Brain (organoid and tissue), 16 donors: ENCODE measurements at places on chromosomes 2 and 18.

GRCh38 chr2:206218156-206218555 lies 56.3 kb upstream of the ZDBF2 start:
- DNase-seq: peak; percentile 63

DNA sequence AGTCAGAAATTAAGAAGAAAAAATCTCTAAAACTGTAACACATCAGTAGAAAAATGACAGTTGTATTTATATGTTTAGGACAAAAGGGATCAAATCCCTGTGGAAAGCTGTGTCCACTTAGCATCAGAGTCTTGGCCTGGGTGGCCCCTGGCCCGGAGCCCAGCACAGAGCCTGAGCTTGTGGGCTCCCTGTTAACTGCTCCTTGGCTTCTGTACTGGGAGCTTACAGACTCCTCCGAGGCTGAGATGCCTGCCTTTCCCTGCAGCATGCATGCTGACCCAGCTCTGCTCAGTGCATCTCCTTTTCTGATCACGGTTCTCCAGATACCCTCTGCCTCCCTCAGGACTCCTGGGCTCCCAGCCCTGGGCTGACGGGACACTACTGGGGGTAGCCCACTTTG lies 98.1 kb downstream of the DCDC2C start:
- no peak for DNase-seq

GRCh38 chr2:14619441-14619840 lies 13.1 kb upstream of the LRATD1 start:
- DNase-seq: no peak

DNA sequence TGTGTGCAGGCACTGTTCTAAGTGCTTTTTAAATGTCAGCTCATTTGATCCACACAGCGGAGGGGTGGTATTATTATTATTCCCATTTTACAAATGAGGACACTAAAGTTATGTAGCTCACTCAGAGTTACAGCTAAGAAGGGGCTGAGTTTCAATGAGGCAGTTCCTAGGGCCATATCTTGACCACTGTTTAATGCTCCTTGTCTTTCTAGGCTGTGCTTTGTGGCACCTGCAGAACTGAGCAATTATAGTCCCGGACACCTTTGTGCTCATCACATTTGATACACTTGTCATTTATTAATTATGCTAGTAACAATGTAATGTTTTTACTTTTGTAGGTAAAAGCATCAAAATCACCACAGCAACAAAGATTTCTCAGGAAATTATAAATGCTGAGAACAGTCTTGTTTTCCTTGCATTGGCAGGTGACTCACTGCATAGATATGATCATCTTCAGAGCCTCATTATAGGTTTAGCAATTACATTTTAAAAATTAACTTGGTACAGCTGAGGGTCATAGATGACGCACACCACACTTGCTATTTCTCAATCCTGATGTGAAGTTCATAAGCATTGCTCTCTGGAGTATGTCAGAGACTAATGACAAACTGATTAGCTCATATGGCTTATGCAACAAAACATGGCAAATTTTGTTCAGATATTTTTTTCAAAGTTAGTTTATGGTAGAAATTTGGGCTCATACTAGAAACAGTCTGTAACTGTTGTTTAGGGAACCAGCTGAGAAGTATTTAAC lies 366.8 kb downstream of the TGIF1 start:
- no peak for DNase-seq

DNA sequence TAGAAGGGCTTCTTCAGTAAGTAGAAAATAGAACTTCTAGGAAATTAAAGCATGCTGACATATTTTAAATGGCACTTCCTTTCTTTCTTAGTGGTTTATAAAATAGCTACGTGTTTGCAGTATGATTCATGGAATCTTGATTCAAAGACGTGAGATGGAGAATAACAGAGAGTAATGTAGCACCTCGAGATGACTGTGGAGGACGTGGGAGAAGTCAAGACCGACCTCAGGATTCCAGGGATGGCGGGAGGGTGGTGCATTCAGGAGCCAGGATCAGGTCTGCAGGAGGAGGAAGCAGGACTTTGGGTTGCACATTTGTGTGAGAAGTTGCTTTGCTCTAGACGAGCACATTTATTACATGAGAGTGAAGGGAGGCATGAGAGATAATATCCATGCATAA lies 56.0 kb downstream of the DCDC2C start:
- DNase-seq: no peak

DNA sequence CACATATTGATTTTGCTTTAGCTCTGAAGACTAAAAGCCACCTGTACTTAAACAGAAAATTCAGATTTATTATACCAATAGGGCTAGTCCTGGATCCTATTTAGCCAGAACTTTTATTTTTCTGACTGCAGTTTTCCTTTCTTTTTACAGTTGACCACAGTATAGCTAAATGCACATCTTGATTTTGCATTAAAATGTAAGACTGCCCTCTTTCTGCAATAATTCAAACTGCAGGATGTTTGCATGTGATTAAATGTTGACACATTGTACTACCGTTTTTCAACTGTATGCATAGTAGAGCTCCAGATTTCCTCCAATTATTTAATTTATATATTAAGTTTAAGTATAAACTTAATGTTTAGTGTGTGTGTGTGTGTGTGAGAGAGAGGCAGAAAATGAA lies 1262.9 kb downstream of the SUCLG1 start:
- DNase-seq: peak; percentile 64

DNA sequence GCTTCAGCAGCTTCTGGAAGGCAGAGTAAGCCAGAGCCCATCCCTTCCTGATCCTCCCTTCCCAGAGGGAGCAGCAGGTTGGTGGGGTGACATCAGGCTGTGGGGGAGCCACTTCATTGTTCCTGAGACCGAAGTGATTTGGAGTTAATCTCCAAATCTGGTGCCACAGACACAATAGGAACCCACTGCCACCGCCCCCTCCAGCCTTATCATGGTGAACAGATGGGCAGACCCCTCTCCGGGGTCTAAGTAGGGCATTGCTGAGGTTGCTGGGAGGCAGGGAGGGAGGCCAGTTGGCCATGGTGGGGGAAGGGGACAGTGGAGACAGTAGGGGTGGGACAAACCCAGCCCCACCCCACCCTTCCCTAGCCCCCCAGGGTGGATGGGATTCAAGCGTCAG lies 25.6 kb upstream of the SLC35F6 start:
- DNase-seq: no peak

- DNase-seq: no peak
Measured at GRCh38 chr2:152240559-152241231, 65.1 kb upstream of the STAM2 start.

DNA sequence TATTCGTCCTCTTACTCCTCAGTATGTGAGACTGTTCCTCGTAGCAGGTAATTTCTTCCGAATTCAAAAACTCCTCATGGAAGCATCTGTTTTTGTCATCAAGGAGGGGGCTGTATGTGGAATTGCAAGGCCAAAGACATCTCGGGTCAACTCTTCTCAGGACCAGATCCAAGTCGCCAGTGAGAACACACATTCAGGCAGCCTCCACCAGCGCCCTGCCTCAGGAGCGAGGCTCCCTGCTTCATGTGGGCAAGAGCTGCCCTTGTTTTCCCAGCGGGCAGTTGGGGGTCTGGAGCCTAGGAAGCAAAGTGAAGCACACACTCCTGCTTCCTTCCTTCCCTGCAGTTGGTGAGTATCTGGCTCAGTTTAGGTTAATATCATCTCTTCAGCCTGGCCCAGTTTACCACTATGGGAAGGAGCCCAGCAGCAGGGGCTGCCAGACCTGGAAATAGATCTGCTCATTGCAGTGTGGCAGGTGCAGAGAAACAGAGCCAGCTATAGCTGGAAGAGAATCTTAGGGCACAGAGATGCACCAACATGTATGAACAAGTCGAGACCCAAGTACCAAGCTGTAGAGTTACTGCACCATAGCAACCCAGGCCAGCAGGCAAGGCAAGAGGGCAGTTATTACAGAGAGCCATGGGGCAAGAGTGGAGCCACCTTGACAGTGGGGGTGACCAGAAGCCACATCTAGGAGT lies 25.3 kb downstream of the TMEM127 start:
- DNase-seq: peak; percentile 2

- DNase-seq: peak; percentile 57
Measured at GRCh38 chr18:58117786-58118403, 73.9 kb downstream of the NEDD4L start.

GRCh38 chr2:6932828-6933227 lies 15.6 kb downstream of the RNF144A start:
- DNase-seq: no peak

- DNase-seq: no peak
Measured at GRCh38 chr2:37100054-37100453, 15.7 kb downstream of the GPATCH11 start.

DNA sequence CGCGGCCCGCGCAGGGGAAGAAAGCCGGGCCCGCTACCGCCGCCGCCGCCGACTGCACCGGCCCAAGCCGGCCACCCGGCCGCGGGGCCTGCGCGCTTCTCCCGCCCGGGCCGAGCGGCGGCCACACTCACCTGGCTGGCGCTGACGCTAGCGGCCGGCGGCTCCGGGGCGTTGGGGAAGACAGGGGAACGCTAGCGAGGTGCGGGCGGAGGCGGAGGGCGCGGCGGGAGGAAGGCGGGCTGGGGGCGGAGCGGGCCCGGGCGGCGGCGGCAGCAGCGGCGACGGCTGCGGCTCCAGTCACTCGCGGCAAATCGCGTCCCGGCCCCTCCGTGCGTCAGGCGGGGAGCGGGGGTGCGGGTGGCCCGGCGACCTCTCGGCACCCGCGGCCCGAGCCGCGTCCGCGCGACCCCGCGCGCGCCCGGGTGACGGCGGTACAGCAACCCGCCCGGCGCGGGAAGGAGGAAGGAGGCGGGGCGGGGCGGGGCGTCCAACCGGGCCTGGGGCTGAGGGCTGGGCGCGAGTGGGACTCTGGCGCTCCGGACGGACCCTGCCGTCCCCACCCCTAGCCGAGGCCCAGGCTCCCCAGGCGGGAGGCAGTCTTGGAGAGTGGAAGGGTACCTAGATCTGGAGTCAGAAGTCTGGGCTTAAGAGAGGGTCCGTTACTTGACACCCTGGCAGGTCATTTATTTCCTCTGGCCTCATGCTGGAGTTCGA lies at the start of gene SESTD1:
SESTD1 (minus strand) TSS at position 465 of the 714 bp plus-strand sequence. CDS start 72,991 bp downstream, outside the sequence.
- DNase-seq: peak; percentile 49

DNA sequence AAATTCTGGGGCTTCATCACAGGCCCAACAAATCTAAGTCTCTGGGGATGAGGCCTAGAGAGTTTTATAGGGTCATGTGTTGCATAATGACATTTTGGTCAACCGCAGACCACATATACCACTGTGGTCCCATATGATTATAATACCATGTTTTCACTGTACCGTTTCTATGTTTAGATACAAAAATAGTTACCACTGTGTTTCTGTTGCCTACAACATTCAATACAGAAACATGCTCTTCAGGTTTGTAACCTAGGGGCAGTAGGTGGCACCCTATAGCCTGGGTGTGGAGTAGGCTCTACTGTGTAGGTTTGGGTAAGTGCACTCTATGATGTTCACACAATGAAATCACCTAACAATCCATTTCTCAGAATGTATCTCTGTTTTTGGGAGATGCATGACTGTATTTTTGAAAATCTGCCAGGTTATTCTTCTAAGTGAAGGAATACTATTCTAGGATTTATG lies 485.2 kb downstream of the PTPRM start:
- no peak for DNase-seq

DNA sequence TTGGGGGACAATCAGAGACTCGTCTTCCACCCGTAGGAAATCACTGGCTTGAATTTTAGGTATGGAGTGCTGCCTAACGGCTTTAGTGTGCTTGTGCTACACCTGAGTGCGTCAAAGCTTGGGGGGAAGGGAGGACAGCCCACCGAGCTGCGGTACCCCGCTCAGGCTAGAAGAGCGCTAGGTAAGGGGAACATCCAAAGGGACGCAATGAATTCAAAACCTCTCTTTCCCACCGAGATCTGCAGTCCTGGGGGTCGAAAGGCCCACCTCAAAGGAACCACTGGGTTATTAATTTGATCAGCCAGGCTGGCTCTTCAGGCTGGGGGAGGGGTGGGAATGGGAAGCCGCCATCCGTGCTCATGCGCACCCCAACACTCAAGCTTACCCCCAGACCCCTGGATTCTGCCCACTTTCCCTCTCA lies 2.7 kb downstream of the EPHA4 start:
- DNase-seq: peak; percentile 37

GRCh38 chr2:5950736-5951135 lies 258.6 kb downstream of the SOX11 start:
- DNase-seq: no peak

DNA sequence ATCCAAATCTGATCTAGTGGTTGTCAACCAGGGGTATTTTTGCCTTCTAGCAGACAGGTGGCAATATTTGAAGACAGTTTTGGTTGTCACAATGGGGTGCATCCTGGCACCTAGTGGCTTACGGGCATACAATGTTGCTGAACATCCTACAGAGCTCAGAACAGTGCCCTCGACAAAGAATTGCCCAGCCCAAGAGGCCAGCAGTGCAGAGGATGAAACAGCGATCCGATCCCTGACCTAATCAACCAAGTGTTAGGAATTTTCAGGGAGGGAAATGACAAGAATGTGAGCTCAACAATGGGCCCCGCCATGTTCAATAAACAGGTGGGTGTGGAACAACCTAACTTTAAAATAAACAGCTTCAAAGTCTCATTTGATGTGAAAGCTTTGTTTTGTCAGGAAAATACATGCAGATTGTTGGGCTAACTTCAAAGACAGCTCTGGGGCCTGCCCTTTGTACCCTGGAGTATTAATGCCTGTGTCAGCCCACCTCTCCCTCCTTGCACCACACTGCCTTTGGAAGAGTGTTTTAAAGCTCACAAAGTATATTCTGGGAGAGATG lies 22.5 kb upstream of the SCYGR5 start:
- DNase-seq: no peak

- DNase-seq: no peak
Measured at GRCh38 chr2:33570681-33571080, 28.4 kb downstream of the FAM98A start.

DNA sequence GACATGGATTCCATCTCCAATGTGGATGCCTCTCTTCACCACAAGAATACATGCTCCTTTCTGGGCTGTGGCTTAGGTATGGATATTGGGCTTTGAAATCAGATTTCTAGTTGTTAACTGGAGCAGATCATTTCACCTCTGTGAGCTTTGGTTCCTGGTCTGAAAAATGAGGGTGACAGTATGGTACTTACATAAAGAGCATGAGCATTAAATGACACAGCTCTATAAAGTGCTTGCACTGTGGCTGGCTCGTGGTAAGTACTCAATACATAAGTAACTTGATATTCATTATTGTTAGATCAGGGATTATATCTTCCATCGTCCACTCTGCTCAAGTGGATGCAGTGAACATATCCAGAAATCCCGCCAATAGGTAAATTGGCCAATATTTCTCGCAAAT lies 33.4 kb downstream of the ARHGAP25 start:
- no peak for DNase-seq

- peak; percentile 27 for DNase-seq
Measured at GRCh38 chr18:73235491-73235890, 367.7 kb upstream of the NETO1 start.

DNA sequence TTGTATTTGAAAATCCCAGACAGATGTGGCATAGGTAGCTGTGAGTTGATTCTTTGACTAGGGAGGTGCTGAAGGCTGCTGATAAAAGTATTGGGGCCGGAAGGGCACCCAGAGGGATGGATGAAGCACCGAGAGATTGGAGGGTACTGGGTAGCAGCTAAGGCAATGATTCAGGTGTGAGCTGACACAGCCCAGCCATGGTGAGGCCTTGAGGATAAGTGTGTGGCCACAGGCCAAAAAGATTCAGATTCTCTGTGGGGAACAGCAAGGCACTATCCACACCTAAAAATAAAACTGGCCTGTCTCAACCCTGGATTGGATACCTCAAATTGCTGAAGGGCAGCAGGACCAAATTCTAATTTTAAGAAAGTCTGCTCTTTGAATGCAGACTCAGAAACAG lies 35.2 kb downstream of the RDH14 start:
- DNase-seq: peak; percentile 42
